NCI-H2081 treated with DMSO at 0.1 percent for 48 hours (cell line): ENCODE measurements at places on chromosomes 4 and X.

GRCh38 chr4:54509057-54509456 is 148.7 kb upstream of the KIT start:
- DNase-seq, result no peak

DNA sequence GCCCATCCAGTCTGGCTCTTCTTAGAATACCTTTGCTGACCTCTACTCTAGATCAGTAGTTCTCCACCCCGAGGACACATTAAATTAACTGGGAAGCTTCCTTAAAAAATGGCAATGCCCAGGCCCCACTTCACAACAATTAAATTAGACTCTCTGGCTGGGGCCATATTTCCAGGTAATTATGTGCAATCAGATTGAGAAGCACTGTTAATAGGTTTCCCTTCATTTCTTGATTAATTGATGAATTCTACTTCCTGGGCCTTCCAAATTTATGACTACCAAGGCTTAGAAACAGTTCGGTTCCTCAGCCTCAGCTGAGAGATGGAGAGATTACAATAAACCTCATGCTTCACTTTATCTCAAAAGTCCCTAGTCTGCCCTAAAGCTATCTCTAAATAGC is 71.7 kb upstream of the LIMCH1 start:
- DNase-seq, result no peak

DNA sequence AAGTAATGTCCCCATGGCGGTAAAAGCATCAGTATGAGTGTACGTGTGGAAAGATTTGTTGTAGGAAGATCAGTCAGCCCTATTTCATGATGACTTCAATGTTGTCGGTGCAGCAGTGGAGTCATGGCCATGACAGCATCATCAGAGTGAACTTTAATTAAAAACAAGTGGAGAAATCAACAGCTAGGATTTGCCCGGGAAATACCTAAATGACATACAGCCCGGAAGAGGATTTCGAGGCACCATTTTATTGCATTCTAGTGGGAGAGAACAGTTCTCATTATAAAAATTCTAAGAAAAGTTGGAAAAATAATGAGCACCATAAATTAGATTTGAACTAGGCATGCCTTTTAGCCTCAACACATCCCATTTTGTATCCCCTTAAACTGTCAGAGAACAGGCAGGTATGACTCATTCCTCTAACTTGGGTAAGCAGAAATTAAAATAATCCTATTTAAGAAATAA is 170.1 kb downstream of the SHROOM3 start:
- no peak for DNase-seq

DNA sequence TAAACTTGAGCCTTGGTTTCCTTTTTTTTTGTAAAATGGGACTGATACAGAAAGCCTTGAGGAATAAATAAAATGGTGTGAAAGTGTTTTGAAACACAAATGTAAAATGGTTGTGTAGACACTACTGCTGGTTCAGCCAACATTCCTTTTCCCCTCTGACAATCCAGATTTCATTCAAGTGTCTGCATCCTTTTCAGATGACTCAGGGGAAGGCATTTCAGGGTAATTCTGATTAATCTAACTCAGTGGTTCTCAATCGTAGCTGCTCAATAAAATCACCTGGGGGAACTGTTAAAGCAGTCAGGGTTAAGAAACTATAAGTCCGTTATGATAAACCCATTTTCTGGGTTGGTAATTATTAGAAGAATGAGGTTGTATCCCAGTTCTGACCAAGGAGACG is 4.6 kb downstream of the ARHGAP10 start:
- DNase-seq, result no peak

- no peak for DNase-seq
Measured at GRCh38 chr4:86959588-86960500, 25.0 kb downstream of the AFF1 start.
